Endothelial cell of umbilical vein (primary cell): ENCODE measurements at places on chromosomes 13 and 19.

DNA sequence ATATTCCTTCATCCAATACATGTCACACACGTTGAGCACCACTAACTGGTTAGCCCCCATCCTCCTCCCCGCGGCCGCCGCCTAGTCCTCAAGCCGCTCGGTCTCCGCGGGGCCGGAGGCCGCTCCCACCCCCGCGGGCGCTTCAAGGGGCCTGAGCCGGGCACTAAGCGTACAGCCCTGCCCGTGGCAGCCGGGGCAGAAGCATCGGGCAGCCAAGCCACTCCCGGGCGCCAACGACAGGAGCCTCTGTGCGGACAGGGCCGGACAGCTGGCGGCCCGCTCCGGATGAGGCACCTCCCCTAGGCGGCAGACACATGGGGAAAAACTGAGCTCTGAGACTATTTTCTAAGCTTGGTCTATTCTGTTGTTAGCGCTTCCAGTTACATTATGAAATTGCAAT is 2.8 kb upstream of the ZNF543 start:
- no peak for DNase-seq

DNA sequence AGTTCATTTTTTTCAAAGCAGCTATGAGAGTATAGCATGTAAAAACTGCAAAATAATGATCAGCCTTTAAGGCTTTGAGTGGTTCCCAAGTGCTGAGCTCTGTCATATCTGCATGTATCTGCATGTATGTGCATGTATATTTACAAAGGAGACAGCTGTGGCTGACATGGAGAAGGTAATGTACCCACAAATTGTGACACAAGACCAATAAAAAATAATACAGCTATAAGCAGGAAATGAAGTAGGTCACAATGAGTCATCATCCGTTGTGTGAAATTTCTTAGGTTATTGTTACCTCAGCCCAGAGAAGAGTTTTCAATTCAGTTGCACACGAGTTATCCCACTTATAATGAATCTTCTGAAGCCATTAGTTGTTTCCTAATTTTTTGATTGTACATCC is 60.9 kb upstream of the MED4 start:
- DNase-seq = peak; percentile 86

- no peak for DNase-seq
Measured at GRCh38 chr13:93767180-93767916, 540.7 kb downstream of the GPC6 start.

- peak; percentile 5 for DNase-seq
Measured at GRCh38 chr13:71828117-71828516, 38.9 kb downstream of the DACH1 start.

- DNase-seq = no peak
Measured at GRCh38 chr13:100333141-100333540, 244.2 kb downstream of the PCCA start.
